ENCODE measurements at places on chromosomes 1 and 21.

DNA sequence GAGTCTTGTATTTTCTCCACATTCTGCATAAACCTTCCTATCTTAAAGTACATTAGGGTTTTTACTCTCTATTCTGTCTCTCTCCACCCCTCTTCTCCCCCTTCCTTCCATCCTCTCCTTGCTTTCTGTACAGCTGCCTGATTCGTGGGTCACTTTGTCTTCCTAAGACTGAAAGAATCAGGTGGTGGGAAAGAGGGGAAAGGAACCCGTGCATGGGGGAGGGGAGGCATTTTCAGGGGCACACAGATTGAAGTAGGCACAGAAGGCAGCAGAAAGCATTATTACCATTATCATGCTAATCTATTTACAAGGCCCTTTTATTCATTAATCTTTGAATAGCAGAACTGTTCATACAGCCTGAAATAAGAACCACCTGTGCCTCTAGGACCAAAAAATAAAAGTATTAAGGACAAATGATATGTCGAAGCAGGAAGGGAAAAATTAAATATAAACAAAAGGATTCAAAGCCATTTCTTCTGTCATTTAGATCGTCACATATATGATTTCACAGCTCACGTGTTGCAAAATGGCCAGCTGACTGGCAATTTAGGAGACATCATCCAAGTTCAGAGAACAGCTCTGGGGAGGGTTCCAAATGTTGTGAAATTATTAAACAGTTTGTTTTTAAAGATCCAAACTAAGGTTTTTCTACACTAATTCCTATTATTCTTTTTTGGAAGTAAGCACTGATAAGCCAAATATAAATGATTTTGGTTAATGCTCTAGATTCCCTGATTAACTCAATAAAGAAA is 154.6 kb downstream of the PBX1 start:
- no peak for DNase-seq

DNA sequence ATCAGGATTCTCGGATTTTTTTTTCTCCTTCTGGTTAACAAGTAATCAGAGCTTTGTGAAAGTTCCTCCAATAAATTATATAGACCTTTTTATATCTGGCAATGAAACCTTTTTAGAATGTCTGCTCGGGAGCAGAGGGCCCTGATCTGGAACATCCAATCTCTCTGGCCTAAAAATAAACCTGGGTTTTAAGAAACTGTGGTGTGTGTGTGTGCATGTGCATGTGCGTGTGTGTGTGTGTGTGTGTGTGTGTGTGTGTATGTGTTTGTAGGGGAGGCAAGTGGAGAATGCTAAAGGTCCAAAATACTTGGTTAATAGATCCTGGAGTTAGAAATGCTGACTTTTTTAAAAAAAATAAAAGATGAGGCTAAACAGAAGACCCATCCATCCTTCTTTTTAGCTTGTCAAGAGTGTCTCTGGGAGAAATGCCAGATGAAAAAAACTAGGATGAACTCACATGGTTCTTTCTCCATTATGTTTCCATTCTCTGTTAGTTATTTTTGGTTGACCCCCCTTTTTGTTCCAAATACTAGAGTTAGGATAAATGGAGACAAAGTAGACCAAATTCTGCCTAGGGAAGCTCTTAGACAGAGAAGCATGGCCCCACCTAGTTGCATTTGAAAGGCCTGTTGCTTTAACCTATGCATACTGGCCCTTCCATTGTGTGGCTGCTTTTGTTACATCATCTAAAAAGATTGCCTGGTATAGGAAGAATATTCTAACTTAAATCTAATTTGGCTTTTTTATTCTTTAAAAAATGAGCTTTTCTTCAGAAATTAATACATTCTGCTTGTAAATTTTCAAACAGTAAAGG is 175.9 kb downstream of the PAPPA2 start:
- DNase-seq: no peak

- no peak for DNase-seq
Observed at GRCh38 chr1:25011275-25011674, 81.2 kb upstream of the RUNX3 start.

DNA sequence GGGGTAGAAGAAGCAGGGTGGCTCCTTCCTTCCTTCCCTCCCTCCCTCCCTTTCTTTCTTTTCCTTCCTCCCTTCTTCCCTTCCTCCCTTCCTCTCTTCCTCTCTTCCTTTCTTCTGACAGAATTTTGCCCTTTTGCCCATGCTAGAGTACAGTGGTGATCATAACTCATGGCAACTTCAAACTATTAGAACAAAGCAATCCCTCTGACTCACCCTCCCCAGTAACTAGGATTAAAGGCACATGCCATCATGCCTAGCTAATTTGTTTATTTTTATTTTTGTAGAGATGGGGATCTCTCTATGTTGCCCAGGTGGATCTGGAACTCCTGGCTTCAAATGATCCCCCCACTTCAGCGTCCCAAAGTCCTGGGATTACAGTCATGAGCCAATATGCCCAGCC is 10.0 kb upstream of the RPE65 start:
- no peak for DNase-seq

DNA sequence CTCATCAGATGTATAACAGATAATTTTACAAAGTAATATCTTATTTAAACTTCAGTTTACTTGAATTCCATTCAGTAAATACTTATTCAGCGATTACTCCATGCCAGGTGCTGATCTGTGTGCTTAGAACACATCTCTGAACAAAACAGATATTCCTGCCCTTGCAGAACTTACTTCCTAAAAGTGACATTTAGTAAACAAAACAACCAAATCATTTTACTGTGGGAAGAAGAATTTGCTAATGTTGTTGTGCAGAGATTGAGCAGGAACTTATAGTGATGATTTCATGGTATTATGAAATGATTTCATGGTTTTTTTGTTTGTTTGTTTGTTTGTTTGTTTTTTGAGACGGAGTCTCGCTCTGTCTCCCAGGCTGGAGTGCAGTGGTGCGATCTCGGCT is 39.3 kb upstream of the WLS start:
- DNase-seq: no peak

DNA sequence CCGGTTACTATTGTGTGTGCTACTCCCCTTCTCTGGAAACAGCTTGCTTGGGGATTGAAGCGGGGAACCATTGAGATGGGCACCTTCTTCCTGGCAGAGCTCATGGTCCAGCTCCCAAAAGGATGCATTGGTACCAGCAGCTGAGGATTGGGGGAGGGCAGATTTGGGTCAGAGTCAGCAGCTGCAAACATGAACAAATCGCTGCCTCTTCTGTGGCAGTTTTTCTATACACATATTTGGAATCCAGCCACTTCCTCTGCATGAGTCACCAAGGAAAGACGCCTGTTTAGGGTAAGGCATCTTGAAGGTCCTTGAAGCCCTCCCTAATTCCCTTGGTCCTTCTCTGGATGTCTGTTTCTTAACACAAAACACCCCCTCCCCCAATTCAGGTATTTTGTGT is 104.7 kb downstream of the DAB1 start:
- no peak for DNase-seq

GRCh38 chr1:78088486-78088885 is 42.7 kb downstream of the GIPC2 start:
- no peak for DNase-seq

GRCh38 chr21:42596657-42597056 is 56.8 kb upstream of the PDE9A start:
- no peak for DNase-seq

DNA sequence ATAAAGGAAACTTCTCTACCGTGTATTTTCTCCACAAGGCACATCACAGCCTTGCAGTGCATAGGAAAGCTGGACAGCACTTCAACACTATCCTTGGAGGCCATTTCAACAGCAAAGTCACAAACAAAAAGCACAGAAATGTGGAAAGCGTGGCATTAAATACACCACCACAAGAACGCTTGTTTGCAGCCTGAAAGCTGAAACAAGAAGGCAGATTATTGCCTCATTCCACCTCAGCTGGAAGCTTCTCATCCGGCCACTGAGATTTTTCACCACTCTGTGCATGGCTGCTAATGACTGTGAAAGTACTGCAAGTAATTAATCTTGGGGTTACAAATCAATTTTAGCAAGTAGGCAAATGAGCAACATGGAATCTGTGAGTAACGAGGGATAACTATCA is 50.9 kb upstream of the GALNT2 start:
- no peak for DNase-seq

GRCh38 chr21:37245151-37245550 is 22.0 kb downstream of the VPS26C start:
- DNase-seq: no peak

DNA sequence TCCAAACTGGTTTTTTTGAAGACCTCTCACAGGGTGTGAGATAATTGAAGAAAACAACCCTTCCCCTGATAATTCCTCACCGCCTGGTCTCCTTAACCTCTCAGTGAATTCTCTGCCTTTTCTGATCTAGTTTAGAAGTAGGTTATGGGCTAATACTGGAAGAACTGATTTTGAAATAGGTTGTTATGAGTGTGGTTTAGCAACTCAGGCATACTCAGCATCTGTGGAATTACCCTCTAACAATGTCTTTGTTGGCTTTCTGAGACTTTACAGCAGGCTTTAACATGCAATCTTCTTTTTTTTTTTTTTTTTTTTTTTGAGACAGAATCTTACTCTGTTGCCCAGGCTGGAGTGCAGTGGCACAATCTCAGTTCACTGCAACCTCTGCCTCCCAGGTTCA is 10.3 kb upstream of the PLD5 start:
- no peak for DNase-seq

- no peak for DNase-seq
Observed at GRCh38 chr1:240765732-240766363, 153.9 kb upstream of the GREM2 start.

DNA sequence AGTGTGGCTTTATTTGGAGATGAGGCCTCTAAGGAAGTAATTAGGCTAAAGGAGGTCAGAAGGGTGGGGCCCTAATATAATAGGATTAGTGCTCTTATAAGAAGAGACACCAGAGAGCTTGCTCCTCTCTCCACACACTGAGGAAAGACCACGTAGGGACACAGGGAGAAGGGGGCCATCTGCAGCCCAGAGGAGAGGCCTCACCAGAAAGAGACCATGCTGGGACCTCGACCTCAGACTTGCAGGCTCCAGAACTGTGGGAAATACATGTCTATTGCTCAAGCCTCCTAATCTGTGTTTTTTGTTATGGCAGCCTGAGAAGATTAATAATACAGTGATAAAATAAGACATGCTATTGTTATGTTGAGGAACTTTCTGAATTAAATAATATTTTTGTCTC is 8.3 kb downstream of the RCAN1 start:
- no peak for DNase-seq
